Inflammatory macrophage treated with lipopolysaccharide for 1 hour (primary cell): ENCODE measurements at places on chromosomes 7 and 10.

DNA sequence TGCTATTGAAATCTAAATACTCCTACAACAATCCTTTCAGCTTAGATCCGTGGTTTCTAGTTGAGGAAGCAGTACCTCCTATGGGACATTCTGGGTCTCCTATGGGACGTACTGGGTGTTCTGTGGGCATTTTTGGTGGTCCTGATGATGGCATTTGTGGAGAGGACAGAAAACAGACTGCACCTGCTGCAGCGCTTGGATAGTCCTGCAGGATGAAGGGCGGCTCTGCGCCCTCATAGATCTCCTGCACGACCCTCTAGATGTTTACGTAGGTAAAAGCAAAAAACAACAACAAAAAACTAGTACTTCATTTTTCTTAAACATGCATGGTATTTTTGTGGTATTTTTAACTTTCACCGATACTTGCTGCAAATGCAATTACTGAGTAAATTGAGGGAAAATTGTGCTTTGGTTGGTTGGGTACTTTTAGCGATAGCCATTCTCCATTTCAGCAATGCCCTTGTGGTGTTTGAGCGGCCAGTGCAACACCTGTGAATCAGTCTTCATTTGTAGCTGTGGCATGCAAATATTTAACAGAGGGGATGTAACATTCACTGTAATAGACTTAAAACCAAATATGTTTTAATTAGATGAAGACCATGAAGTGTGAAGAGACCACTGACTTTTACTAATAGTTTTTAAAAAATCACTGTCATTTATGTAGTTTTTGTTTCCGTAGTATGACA is 461.2 kb downstream of the SDK1 start:
- DNase-seq: no peak

- DNase-seq: no peak
These were observed 19.0 kb upstream of the ABI1 start for GRCh38 chr10:26879744-26880143.

DNA sequence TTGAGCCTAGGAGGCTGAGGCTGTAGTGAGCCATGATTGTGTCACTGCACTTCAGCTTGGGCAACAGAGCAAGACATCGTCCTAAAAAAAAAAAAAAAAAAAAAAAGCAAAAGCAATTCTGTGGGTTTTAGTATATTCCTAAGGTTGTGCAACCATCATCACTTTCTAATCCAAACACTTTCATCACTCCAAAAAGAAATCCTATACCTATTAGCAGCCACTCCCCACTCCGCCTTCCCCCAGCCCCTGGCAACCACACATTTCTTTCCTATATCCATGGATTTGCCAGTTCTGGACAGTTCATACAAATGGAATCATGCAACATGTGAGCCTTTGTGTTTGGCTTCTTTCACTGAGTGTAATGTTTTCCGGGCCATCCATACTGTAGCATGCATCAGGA is 20.4 kb downstream of the ZAN start:
- DNase-seq: no peak

- DNase-seq: no peak
These were observed 2.5 kb downstream of the VOPP1 start for GRCh38 chr7:55569797-55570196.

- no peak for DNase-seq
These were observed 584 bp upstream of the ZMIZ1 start for GRCh38 chr10:79068203-79068561.

DNA sequence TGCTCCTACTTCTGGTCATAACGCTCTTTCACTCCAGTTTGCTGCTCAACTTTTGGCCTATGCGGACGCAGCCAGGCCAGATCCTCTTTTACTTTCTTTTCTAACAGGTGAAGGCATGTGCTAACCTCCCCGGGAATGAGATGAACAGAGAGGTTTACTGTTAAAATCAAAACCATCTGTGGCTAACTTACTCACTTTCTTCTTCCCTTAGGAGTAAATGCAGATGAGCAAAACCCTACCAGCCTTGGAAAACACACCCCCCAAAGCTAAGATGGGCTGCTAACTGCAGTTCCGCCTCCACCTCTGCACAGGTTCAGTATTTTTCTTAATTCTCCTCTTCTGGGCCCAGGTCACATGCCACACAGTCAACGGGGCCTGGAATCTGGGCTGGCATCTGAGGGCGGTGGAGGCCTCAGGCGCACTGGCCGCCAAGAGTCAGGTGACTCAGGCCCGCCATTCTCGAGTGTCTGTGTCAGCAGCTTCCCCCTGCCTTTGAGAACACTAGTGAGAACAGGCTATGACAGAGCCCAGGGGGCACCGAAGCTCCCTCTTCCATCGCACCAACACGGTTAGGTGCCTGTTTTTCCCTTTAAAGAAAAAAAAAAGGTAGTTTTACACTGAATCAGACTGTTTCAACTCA is 11.1 kb downstream of the FAM53B start:
- no peak for DNase-seq

- DNase-seq: no peak
These were observed 287.3 kb downstream of the FZD1 start for GRCh38 chr7:91551377-91552175.

DNA sequence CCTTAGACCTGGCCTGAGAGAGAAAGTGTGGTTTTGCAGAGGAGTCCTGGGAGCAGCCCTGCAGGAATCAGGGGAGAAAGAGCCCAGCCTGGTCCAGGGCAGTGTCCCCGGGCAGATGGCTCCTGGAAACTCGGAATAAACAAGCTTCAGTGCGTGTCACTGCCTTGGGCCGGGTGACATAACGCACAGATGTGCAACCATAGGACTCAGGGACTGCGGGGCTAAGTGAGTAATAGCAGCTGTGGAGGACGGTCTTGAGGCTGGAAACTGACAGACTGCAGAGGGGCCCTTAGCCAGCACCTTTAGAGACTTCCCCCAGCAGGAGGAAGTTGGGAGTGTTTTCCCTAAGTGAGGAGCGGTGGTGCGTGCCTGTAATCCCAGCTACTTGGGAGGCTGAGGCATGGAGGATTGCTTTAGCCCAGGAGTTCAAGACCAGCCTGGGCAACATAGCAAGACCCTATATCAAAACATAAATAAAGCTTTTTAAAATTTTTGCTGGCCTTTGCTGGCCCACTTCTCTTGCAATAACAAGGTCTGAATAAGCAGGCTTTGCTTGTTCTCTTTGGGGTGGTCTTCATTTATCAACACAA is 5.3 kb upstream of the CLIP2 start:
- peak; percentile 68 for DNase-seq

DNA sequence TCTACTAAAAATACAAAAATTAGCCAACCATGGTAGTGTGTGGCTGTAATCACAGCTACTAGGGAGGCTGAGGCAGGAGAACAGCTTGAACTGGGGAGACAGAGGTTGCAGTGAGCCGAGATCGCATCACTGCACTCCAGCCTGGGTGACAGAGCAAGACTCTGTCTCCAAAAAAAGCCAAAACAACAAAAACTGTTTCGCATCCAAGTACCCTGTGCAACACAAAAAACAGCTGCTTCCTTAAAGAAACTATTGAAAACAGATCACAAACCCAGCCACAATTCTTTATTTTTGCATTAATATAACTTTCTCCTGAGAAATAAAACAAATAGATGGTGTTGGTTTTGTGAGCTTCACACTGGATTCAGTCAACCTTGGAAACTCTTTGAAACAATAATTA is 112.1 kb upstream of the AFAP1L2 start:
- no peak for DNase-seq

GRCh38 chr7:151172273-151173141 is 5.0 kb upstream of the GBX1 start:
- DNase-seq: peak; percentile 46

GRCh38 chr7:74606101-74606908 is 51.2 kb upstream of the GTF2I start:
- peak; percentile 31 for DNase-seq

DNA sequence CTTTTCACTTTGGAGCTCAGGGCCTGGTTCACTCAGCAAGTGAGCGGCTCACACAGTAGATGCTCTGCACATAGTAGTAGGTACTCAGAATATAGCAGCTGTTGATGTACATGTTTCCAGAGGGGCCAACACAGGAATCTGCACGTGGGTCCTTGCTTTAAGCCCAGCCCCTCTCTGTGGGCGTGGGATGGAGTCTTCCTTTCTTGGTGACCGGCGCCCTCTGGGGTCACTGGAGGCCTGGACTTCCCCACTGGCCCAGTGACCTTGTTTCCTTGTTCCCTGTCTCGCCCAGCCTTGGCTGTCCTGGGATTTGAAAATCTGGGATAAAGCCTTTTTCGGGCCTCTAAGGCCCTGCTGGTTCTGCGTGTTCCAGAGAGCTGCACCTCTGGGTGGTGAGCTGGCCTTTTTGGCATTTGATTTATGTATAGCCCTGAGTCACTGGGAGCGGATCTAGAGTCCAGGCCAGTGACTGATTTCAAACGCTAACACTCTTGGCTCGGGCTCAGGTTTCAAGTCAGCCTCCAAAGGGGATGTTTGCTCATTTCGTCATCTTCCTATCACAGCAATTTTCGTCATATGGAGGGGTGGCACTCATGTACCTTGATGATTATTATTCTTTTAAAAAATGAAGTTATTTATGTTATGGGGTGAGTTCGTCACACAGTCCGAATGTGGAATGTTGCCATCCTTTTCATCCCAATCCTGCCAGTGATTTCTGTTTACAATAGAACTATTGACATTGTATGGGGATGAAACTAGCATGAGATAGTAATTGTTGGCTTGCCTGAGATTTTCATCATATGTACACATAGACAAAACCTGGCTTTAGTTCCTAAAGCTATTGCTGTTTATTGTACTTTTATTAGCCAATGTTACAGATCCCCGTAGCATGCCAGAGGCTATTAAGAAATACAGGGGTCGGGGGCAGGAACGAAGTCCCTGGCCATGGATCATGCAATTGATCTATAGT is 65.5 kb downstream of the CUX1 start:
- peak; percentile 90 for DNase-seq

- DNase-seq: no peak
These were observed 49.6 kb upstream of the PDE1C start for GRCh38 chr7:32119790-32120196.

DNA sequence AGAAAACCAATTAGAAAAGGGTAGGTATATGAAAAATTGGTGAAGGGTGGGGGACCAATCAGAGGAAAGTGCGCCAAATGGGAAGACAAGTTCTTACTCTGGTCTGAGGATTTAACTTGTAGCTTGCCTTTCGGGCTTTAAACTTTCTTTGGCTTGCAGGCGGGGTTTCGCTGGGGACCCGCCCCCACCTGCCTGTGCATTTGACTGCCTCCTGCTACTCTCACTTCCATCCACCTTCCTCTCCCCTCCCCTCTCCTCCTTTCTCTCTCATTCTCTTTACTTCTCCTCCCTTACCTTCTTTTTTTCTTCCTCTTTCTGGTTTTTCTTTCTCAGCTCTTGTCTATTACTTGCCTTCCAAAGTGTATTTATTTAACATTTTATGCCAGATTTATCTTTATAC is 278.8 kb downstream of the DNAJB9 start:
- DNase-seq: no peak

GRCh38 chr10:58184120-58184670 is 83.5 kb downstream of the IPMK start:
- no peak for DNase-seq

GRCh38 chr7:134480730-134481129 is 21.8 kb upstream of the AKR1B1 start:
- DNase-seq: no peak

DNA sequence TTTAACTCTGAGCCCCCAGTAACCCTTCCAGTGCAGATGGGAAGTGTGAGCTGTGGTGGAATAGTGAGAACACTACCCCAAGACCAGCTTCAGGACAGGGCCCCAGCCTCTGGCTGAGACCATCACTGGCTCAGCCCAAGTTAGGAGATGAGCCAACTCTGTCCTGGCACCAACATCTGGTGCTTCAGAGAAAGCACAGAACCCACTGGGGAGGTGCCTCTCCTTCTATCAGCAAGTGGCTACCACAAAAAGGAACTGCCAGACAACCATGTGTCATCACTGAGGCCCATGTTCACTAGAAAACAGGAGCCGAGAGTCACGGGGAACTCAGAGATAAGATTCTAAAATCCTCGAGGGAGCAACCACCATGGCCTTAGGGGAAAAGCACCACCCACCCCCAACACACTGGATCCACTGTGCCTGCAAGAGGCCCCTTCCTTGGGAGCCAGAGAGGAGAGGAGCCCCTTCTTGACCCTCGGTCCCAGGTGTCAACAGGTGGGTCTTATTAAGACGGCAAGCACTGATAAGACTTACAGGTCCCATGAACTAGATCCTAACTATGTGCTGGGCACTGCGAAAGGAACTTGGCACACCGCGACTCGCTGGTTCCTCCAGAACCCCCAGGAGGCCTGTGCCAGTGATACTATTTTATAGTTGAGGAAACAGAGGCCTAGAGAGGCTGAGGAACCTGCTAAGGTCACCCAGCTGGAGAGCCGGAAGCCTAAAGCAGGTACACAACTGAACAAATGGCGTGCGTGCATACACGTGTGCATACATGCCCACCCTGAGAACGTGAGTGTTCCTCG is 102.7 kb downstream of the FAM53B start:
- DNase-seq: peak; percentile 72

GRCh38 chr7:116630932-116631671 is 40.9 kb upstream of the MET start:
- peak; percentile 85 for DNase-seq

- DNase-seq: no peak
These were observed 269.1 kb downstream of the PTPRN2 start for GRCh38 chr7:158318511-158318913.

GRCh38 chr7:74344132-74344496 is 54.9 kb downstream of the CLIP2 start:
- no peak for DNase-seq

GRCh38 chr10:69728335-69728870 is 73.3 kb upstream of the COL13A1 start:
- DNase-seq: no peak

- DNase-seq: peak; percentile 22
These were observed 72.7 kb downstream of the CUBN start for GRCh38 chr10:17056781-17057428.

- no peak for DNase-seq
These were observed 39.6 kb downstream of the PDGFA start for GRCh38 chr7:479948-480499.

DNA sequence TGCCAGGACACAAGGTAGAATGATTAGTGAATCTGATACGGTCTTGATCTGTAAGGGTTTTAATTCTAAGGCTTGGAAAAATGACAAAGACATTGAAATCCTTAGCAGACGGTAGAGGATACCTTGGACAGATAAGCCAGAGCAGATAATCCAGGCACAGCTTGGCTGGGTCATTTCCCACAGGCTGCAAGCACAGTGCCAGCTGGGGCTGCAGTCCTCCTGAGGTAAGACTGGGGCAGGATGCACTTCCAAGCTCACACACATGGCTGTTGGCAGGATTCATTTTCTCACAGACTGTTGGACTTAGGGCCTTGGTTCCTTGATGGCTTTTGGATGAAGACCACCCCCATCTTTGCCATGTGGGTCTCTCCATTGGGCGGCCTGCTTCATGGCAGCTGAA is 63.2 kb upstream of the BMPER start:
- no peak for DNase-seq

DNA sequence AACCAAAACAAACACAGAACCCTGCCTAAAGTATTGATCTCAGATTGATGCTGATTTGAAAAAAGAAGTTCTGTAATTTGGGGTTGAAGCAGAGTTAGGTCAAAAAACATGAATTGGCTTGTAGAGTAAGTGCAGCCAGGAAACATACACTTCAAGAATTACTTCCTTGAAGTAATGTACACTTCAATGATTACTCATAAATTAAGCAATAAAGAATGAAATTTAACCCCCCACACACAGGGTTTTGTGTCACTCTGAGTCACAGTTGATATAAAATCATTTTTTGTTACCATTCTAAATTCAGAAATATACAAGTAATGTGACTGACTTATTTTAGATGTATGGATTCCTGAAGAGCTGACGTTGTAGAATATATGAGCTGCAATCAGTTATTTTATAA is 622.2 kb downstream of the POM121L12 start:
- no peak for DNase-seq

- peak; percentile 81 for DNase-seq
These were observed 164.1 kb downstream of the PTEN start for GRCh38 chr10:88027570-88027969.

GRCh38 chr7:44881610-44882009 is 3.7 kb downstream of the PURB start:
- peak; percentile 26 for DNase-seq
